ENCODE measurements at places on chromosomes 4 and X. TPM values are rescaled to one million over a fixed set of nuclear protein-coding genes. Genes with fewer than 3 reads are reported as not detected.

DNA sequence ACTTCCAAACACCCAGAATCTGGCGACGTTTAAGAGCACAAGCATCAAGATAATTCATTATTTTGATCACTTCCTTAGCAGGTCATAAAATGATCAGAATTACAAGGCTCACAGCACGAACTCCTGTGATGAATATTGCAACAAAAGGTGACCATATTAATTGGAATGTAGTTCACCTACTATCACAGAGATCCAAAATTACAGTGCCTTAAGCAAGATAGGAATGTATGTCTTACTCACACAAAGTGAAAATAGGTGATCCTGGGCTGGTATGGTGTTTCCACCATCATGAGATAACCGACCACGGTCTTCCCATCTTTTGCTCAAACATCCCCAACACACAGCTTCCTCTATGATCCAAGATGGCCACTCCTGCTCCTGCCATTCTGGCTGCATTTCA lies 131.2 kb downstream of the SCFD2 start:
- DNase-seq = no peak

DNA sequence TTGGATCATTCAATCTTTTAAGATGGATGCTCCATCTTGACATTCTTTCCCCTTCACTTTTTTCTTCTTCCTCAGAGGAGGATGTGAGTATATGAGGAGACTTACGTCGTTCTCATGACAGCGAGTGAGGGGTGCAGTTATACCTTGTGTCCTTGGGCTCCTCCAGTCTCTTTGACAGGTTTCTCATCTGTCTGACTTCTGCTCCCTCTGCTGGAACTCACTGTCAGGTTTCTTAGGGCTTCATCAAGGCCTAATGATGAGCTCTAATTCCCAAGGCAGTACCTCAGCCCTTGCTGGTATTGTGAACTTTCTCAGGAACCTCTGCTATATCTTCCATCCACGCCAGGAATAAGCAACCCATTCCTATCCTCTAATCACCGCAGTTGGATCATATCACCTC lies 237.8 kb upstream of the ADGRL3 start:
- no peak for DNase-seq

DNA sequence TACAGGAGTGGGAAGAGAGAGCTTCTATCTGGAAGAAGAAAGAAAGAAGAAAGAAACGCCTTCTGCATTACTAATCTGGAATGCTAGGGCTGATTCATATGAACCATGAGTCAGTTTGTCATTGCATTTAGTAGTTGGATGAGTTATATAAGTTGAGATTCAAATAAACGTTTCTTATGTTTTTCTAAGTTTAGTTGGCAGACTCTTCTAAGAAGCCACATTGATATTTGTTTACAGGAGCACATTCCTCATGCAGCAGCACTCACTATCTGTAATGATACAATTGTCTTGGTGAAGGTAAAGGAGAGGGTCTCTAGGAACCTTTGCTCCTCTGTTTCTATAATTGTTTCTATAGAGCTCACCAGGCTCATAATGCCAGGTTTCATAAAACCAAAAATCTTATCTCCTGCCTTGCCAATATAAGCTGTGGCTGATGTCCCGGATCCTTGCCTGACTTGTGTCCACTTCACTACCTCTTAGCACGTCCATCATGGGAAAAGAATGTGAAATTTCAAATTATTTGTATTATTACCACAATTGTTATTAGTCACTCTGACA lies 39.5 kb downstream of the HOPX start:
- DNase-seq = no peak

- peak; percentile 35 for DNase-seq
These were observed 25.5 kb upstream of the UVSSA start for GRCh38 chr4:1321486-1321885.

DNA sequence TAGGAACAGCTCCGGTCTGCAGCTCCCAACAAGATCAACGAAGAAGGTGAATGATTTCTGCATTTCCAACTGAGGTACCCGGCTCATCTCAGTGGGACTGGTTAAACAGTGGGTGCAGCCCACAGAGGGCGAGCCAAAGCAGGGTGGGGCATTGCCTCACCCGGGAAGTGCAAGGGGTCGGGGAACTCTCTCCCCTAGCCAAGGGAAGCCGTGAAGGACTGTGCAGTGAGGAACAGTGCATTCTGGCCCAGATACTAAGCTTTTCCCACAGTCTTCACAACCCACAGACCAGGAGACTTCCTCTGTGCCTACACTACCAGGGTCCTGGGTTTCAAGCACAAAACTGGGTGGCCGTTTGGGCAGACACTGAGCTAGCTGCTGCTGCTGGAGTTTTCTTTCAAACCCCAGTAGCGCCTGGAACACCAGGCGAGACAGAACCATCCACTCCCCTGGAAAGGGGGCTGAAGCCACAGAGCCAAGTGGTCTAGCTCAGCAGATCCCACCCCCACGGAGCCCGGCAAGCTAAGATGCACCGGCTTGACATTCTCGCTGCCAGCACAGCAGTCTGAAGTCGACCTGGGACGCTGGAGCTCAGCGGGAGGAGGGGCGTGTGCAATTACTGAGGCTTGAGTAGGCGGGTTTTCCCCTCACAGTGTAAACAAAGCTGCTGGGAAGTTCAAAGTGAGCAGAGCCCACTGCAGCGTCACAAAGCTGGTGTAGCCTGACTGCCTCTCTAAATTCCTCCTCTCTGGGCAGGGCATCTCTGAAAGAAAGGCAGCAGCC lies 84.6 kb downstream of the THOC2 start:
- peak; percentile 72 for DNase-seq

- no peak for DNase-seq
These were observed 118.2 kb downstream of the GPR143 start for GRCh38 chrX:9647431-9647830.

DNA sequence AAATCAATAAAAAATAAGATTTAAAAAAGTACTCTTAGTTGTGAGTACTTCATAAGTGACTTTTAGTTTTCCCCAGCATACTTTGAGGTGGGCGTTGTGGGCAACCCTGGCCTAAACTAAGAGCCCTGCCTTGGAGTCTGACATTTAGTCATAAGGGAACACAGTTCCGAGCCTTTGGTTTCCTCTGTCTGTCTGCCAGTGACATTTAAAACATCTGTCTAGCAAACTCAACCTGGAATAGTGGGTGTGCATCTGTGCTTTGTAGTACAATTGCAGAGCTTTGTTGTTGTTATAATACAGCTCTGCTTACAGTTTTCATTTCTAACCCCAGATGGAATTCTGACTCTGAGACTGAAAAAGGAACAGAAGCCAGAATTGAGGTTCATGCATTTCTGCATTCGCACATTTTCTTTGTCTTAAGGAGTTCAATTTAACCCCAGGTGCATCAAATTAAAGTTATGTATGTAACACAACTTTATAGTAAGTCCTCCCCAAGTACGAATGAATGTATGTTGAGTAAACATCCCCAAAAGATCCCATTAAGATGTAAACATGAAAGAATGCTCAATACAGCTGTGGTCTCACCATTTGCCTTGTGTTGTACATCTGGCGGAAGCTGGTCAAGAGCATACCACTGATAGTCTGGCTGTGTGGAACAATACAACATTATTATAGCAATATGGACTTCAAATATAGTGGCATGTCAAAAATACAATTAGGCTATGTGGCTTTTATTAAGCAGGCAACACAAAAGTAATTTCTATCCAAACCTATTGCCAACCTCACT lies 25.9 kb downstream of the TNIP3 start:
- no peak for DNase-seq

GRCh38 chr4:110970642-110971041 lies 347.8 kb upstream of the PITX2 start:
- DNase-seq = peak; percentile 21

DNA sequence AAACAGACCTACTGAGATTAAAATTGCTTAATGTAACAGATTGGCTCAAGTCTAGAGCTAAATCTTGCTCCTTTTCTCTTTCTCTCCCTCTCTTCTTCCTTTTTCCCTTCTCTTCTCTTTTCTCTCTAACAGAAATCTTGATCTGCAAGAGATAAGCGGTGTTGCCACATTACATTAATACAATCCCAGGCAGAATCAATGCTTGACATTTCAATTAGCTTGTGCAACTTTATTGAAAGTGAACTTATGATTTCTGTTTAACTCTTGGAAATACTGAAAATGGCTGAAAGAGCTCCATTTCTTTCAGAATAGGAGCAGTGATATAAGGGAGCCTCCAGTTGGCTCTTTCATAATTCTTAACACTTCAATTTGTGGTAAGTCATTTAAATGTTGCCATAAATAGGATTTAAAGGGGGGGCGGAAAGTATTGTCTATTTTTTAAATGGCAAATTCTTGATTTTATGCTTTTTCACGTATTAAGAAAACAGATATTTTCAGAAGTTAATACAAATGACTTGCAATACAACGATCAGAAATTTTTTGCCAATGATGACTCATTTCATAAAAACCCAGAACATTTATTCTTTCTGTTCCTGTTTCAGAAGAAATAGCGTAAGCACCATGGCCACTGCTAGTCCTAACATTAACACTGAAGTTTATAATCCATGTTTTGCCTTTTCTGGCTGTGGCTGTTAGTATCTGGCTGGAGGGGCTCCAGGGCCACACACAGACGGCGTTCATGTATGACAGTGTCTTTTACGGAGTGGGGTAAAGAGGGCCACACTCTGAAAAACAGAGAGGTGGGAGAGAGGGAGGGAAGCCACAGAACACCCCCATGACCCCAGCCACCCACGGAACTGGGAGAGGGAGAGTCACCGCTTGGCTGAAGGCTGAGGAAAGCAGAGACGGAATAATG lies 115.7 kb upstream of the FAT1 start:
- no peak for DNase-seq

DNA sequence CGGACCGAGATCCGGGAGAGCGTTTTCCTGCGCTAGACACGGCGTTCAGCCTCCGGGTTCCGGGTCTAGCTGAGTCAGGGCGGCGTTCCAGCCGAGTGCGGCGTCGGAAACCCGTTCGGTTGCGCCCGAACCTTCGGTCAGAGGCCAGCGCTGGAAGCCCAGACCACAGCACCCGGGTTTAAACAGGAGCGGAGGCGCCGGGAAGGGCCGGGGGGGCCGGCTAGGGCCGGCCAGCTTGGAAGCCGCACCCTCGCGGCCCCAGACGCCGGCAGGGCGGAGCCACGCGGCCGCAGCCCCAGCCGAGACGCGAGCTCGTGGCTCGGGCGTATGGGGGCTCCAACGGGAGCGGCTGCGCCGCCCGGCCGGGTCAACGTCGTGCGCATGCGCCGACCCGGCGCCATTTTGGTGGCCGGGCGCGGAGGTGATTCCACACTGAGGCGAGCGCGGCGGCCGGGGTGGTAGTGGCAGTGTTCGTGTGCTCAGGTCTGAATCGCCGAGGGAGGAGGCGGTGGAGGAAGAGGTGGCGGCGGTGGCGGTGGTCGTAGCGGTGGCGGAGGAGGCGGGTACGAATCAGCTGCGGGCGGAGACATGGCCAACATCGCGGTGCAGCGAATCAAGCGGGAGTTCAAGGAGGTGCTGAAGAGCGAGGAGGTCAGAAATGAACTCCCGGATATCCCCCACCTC lies at the start of gene UBE2K:
UBE2K (plus strand) TSS at position 397 of the 684 bp plus-strand sequence; CDS start at position 589, 192 bp downstream.
- peak; percentile 92 for DNase-seq

- no peak for DNase-seq
These were observed 136.6 kb upstream of the SH3RF1 start for GRCh38 chr4:169407217-169407845.

- no peak for DNase-seq
These were observed 21.6 kb upstream of the C4orf54 start for GRCh38 chr4:99679204-99679603.

Gene FAM184B
- total RNA-seq = 0.39 TPM

DNA sequence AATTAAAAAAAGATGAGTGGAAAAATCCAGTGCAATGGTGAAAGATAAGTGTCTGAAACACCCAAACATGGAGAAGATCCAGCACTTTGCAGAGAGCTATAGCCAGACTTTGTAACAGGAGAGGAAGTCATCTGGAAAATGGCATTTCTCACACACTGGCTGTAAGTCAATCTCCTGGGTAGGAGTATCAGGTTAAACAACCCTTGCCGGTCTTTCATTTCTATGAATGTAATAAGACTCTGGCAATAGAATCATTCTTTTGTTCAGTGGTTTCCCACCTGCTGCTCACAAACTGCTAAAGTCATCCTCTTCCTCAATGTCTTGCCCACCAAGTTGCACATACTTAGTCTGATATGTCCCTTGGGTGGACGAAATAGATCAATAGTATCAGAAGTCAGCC lies 94.0 kb upstream of the ATP8A1 start:
- DNase-seq = no peak

Gene MAMLD1
- 7.8 TPM for total RNA-seq

All from upper lobe of left lung (tissue), 6 donors.